Stimulated activated CD8-positive, alpha-beta memory T cell treated with anti-CD3 and anti-CD28 coated beads, Interleukin-4, amount 100 ng/mL, for 1 hour (primary cell): ENCODE measurements at places on chromosomes 13 and 19.

GRCh38 chr19:52034051-52034728 is 6.0 kb upstream of the ZNF614 start:
- no peak for DNase-seq

DNA sequence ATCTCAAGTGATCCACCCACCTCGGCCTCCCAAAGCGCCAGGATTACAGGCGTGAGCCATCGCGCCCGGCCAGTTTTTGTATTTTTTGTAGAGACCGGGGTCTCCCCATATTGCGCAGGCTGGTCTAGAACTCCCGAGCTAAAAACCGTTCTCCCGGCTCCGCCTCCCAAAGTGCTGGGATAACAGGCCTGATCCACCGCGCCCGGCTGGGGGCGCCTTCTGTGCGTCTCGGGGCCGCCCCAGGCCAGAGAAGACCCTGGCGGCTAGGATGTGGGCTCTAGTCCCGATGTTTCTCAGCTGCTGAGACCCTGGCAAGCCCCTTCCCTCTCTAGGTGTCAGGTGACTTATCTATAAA is 3.6 kb downstream of the ARHGAP45 start:
- DNase-seq: no peak

GRCh38 chr13:40187841-40188591 is 478.4 kb downstream of the FOXO1 start:
- DNase-seq: no peak

GRCh38 chr19:35170359-35171061 is 16.0 kb downstream of the FXYD5 start:
- no peak for DNase-seq

GRCh38 chr13:40179445-40180281 is 486.8 kb downstream of the FOXO1 start:
- DNase-seq: no peak

- no peak for DNase-seq
Measured at GRCh38 chr19:51694318-51695085, 1.4 kb downstream of the SPACA6 start.

- DNase-seq: no peak
Measured at GRCh38 chr13:30679483-30680330, 55.6 kb upstream of the ALOX5AP start.

DNA sequence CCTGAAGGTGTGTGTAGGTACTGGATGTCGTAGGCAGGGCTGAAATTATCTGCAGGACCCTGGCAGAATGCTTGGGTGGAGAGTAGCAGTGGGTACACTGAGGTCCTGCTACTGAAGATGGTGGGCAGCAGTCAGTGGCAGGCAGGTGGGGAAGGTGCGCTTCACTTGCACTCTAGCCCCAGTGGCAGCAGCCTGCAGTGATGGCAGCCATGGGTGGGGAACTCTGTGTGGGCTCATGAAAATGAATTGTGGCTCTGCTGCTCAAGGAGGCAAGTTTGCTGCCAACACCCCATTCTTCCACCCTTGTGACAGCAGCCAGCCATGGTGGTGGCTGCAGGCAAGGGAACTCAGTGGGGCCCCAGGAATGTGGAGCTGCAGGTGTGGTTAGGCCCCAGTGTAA is 1242.7 kb upstream of the MIR17HG start:
- no peak for DNase-seq

GRCh38 chr13:81927347-81927746 is 1586.4 kb upstream of the SPRY2 start:
- DNase-seq: no peak

GRCh38 chr13:91368676-91369440 is 21.4 kb downstream of the MIR17HG start:
- no peak for DNase-seq

GRCh38 chr13:90108547-90108946 is 1238.9 kb upstream of the MIR17HG start:
- no peak for DNase-seq

DNA sequence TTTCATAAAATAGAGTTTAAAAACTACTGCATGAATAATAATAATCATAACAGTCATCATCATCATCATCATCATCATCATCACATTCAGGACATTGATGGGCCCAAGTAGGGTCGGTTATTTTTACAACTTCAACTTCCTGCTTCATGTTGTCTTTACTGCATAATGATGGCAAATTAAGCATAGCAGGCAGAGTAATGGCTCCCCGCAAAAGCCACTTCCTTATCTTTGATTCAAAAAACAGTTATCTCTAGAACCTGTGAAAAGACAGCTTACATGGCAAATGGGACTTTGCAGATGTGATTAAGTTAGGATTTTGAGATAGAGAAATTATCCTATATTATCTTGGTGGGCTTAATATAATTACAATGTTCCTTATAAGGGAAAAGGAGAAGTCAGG is 792.9 kb downstream of the LIG4 start:
- no peak for DNase-seq

GRCh38 chr13:50205581-50205980 is 190.3 kb downstream of the KCNRG start:
- DNase-seq: no peak

DNA sequence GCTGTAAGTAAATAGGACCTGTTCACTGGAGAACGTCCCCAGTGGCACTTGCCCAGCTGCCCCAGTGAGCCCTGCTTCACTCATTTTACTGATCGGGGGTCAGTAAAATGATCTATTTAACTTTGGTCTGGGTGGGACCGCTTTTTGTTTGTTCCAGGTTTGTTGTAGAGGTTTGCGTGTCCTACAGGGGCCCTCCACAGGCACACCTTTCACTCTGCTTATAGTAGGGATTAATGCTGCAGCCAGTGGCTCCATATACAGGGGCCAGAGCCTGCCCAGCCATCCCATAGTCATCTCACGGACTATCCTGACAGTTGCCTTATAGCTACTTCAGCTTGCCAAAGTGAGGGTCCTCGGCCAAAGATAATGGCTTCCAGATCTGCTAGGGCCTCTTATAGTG is 104.1 kb downstream of the DNAJC3 start:
- DNase-seq: no peak

DNA sequence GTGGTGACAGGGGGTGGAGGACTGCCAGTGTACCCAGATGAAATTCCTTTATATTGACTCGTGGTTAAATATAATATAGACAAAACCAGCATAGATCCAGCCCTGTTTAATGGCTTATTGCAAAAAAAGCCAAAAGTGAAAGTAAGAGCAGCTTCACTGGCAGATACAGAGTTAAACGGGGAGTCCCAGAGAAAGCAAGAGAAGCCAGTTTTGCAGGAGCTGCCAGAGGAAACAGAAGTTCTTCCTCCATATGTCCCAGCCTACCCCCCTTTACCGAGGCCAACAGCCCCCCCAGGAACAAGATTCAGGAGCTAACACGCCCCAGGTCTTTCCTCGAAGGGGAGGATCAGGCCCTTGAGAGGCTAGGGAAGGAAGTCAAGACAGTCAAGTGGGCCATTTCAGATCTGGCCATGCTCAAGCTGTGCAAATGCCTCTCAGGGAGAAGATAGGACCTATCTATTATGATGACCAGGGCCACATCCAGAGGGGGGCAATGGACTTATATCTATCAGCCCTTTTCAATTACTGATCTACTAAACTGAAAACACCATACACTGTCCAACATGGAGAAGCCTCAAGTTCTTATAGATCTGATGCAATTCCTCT is 47.2 kb upstream of the ZNF737 start:
- DNase-seq: no peak

GRCh38 chr13:41460074-41460465 is 2.7 kb downstream of the RGCC start:
- DNase-seq: no peak

DNA sequence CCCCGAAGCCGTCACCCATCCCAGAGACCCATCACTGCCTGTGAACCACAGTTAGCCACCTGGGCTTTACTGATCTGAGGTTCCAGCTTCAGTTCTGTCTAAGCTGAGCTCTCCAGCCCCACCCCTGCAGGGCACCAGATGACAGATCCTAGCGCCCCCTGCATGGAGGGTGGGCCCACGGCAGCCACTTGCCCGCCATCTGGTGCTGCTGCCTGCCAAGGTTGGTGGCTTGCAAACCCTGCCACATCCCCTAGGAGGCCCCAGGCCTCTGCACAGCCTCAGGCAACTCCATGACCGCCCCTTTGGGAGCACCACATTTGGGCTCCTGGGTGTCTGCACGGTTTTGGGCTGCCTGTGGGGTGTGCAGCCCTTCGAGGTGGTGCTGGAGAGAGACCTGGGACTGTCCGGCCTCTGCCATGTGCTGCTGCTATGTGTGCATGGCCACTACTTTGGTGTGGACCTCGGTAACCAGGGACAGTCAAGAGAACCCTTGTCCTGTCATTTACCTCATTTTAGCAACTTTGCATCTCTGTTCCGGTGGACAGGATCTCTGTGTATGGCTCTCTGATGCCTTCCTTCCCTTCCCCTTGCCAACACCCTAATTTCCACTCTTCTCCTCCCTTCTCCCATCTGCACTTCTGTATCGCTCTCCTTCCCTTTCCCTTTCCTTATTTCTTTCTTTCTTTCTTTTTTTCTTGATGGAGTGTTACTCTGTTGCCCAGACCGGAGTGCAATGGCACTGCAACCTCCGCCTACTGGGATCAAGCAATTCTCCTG is 17.4 kb upstream of the SDHAF1 start:
- no peak for DNase-seq

DNA sequence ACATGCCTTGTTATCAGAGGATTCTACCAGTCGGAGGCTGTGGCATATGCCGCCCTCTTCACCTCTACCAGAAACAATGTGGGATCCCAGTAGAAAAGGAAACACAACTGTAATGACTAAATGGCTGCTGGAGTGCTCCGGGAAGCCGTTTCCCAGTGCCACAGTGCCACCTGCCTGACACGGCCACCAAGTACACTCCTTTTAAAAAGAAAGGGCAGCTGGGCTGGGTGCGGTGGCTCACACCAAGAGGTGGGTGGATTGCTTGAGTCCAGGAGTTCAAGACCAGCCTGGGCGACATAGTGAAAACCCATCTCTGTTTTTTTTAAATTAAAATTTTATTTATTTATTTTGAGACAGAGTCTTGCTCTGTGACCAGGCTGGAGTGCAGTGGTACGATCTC is 67.3 kb downstream of the TRPM4 start:
- no peak for DNase-seq

- DNase-seq: no peak
Measured at GRCh38 chr13:26914624-26915023, 154.0 kb upstream of the GPR12 start.

DNA sequence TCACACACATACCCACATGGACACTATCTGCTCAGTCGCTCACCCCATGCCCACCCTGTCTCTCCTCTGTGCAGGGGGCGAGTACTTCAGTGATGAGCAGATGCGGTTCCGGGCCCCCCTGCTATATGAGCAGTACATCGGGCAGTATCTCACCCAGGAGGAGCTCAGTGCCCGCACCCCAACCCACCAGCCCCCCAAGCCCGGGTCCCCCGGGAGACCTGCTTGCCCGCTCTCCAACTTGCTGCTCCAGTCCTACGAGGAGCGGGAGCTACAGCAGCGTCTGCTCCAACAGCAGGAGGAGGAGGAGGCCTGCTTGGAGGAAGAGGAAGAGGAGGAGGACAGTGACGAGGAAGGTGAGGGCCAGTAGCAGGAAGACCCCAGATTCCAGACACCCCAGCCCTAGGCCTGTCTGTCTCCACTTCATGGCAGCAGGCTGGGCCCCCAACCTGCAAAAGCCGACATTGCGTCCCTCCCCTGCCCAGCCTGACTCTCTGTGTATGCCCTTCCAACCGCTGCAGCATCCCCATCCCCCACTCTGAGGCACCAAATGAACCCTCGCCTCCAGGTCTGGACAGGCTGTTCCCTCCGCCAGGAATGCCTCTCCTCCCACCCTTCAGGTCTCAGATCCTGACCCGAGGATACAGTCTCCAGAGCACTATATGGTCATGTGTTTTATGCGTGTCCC is 9.7 kb downstream of the CCDC97 start:
- DNase-seq: no peak

- DNase-seq: no peak
Measured at GRCh38 chr13:91406619-91407018, 8.2 kb downstream of the GPC5 start.

GRCh38 chr13:110285991-110286832 is 20.7 kb downstream of the COL4A1 start:
- no peak for DNase-seq

- no peak for DNase-seq
Measured at GRCh38 chr13:23391752-23392151, 41.8 kb downstream of the SACS start.

DNA sequence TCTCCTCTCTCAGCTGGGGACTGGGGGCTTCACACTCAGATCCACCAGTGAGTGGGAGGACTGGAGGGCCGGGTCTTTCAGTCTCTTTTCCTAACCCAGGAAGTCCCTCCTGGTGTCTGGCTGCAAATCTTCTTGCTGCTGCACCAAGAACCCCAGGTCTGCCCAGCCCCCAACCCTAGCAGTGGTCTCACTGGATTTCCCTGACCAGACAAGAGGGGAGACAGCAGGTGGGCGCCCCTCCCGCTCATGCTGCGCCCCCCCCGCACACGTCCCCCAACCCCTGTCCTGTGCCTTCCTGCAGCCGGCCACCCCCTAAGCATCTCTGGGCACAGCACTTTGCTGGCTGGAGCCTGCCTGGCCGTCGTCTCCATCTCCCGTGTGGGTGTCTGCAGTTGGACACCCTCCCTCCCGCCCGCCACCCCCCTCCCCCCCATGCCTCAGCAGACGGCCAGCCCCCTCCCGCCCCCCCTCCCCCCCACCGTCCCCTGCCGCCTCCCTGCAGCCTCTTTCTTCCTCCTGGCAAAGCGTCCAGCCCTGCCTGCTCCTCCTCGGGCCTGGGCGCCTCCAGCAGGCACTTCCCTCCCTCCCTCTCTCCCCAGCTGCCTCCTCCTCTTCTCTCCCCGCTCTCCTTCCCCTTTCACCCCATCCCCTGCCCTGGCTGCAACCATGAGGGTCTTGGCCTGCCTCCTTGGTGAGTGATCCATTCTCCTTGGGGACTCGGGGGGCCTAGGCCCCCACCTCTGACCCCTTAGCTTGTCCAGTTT is at the start of gene SSC5D:
Gene SSC5D, plus strand, starts transcription at position 513 of the 764 bp plus-strand sequence. Its CDS starts 154 bp downstream, at position 667.
- no peak for DNase-seq

- DNase-seq: peak; percentile 42
Measured at GRCh38 chr19:35142606-35143230, 337 bp upstream of the FXYD7 start.

DNA sequence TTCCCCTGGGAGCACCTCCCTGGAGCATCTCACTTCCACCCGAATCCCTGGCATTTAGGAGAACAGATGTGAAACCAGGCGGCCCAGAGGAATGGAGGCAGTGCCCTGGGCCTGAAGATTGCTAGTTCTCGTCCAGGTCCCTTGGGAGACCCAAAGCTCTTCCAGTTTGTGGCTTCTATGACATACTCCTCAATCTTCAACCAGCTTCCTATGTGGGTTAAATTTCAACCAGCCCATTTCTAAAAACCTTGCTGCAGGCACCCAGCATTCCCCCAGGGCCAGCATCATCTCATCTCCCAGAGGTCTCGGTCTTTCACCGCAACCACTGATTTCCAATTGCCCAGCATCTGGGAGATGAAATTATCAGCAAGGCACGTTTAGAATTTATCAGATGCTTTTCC is 46.0 kb upstream of the STK24 start:
- no peak for DNase-seq

- no peak for DNase-seq
Measured at GRCh38 chr19:571566-571974, 826 bp upstream of the BSG start.

- DNase-seq: no peak
Measured at GRCh38 chr19:10961073-10961860, 437 bp downstream of the SMARCA4 start.
